ENCODE measurements at places on chromosomes 12 and 14. TPM values are rescaled to one million over a fixed set of nuclear protein-coding genes. Genes with fewer than 3 reads are reported as not detected.

Gene IL26
- 2.4 TPM for total RNA-seq

Gene KRT82
- total RNA-seq, result not detected

Gene CLMN
- 1.1 TPM for total RNA-seq

Gene KRT86
- total RNA-seq, result under 0.01 TPM

Gene ADCY4
- total RNA-seq, result 17.7 TPM

Gene ZNF605
- 10.9 TPM for total RNA-seq

Gene FOXG1
- total RNA-seq, result under 0.01 TPM

Measured in osteoblast (primary cell).